T-helper 9 cell (primary cell): ENCODE measurements at places on chromosomes 13 and 19.

DNA sequence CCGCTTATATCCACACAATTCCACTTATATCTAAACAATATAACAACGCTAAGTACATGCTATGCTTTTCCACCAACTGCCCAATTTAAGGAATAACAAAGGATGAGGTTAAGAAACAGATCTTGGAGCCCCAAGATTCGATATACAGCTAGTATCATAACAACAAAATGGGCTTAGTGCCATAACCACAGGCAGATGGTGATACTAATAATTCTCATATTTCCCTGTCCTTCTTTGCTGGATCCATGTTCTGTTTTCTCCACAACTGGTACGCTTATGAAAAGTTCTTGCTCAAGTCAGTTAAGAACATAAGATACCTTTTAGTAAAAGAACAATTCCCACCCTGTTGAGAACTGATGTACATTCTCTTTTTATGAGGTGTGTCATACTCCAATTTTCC, 33.9 kb downstream of the CAB39L start:
- no peak for DNase-seq

DNA sequence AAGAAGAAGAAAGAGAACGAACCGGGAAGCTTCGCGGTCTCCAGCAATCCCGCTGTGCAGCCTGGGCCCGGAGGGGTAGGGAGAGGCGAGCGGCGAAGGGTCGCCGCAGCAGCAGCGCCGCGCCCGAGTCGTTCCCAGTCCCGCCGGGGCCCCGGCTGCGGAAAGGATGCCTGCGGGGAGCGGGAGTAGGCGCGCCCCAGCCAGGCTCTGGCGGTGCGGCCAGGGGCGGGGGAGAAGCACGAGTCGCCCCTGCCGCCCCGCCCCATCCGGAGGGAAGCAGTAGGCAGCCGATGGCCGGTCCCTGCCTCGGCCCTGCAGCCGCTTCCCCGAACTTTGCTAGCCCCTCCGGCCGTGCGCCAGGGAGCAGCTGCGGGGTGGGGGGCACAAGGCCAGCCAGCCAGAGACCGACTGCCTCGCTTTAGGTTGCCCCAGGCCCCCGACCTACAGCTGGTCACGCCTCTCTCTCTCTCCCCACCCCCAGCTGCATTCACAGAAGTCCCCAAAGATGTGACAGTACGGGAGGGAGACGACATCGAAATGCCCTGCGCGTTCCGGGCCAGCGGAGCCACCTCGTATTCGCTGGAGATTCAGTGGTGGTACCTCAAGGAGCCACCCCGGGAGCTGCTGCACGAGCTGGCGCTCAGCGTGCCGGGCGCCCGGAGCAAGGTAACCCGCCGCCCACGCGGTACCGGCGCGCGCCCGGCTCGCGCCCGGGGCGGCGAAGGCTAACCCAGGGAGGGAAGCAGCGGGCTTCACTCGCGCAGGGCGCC, 1.1 kb downstream of the VSTM2B start:
- no peak for DNase-seq

DNA sequence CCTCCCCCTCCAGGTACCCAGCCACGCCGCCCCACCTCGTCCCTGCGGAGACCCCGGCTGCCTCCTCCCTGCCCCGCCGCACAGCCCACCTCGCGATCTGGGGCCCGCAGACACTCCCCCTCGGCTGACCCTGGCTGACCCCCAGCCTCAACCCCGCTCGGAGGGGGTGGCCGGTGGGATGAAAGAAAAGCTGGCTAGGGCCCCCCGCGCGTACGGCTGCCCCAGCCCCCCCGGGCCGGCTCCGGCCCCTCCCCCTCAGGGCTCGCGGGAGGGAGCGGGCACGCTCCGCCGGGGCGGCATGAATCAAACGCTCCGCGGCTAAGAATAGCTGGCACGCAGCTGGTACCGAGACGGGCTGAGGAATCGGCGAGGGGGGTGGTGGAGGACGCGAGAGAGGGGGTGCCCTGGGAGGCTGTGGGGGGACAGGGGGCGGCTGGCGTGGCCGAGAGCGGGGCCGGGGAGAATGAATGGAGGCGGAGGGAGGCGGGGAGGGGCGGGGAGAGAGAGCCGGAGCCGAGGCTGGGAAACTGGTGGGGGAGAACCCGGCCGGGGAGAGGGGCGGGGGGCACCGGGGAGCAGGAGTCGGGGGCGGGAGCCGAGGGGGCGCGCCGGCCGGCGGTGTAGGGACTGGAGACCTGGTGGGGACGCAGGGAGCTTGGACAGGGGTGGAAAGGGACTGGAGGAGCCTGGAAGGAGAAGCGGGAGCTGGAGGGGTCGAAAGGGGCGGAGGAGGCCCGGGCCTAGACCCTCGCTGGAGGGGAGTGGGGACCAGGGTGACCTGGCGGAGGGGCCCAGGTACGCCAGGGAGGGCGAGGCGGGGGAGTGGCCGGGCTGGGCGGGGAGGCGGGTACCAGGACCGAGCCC, 1.1 kb downstream of the SHANK1 start:
- DNase-seq, result no peak

DNA sequence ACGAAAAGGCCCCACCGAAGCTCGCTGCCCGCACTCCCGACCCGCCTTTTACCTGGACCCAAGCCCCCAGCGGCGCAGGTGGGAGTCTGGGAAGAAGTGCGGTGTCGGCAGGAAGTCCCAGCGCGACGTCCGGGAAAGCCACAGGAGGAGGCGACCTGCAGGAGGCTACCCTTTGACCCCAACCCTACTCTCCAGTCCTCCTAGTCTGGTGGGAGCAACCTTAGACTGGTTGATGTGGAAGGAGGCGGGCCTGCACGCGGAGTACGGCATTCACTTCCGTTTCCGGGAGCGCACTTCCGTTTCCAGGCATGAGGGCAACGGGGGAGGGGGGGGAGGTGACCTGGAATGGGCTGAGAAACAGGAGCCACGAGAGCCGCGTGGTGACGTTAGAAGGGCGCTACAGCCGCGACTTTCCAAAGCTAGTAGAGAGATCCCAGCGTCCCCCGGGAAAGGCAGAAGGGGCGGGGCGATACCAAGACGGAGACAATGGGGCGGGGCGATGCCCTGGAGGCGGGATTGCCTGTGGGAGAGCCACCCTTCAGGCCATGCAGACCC, 28.5 kb downstream of the ZNF266 start:
- DNase-seq, result peak; percentile 19

GRCh38 chr13:33798023-33798422, 19.9 kb upstream of the RFC3 start:
- DNase-seq, result no peak

- DNase-seq, result peak; percentile 74
Measured at GRCh38 chr19:14031719-14032480, at the start of gene IL27RA. Gene IL27RA (plus strand): TSS chr19:14031762. CDS start chr19:14031873, 111 bp downstream.

DNA sequence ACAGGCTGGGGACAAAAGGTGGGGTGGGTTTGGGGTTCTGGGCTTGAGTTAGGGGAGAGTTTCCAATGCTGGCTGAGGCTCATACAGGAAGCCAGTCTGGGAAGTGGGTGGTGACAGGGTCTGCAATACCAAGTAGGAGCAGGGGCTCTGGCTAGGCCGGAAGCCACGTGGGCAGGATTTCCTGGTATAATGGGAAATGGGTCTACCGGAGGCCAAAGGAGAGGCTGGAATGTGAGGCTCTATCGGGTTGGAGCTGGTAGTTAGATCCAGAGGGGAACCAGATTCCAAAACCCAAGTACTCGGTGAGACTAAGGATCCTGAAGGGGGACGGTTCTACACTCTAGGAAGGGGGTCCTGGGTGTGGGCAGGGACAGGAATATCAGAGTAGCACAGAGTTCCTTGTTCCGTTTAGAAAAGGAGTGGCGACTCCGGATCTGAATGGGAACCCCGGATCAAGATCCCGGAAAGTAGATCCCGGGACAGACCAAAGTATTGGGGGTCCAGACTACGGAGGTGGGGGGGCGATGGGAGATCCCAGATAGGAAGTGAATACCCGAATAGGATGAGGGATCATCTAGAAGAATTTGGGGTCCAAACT, 802 bp downstream of the CDC37 start:
- no peak for DNase-seq
